ENCODE measurements at places on chromosomes 7 and 10. TPM values are rescaled to one million over a fixed set of nuclear protein-coding genes. Genes with fewer than 3 reads are reported as not detected.

PLPP4 gene
- not detected for total RNA-seq

MSS51 gene
- 5.9 TPM for total RNA-seq

OR2A5 gene
- total RNA-seq = not detected

ZNF775 gene
- total RNA-seq = 3.1 TPM

GIMAP4 gene
- total RNA-seq = 31.2 TPM

CYP51A1 gene
- 15.8 TPM for total RNA-seq

ITGB8 gene
- 1.5 TPM for total RNA-seq

PRKG1 gene
- total RNA-seq = 38.9 TPM

ASAH2 gene
- total RNA-seq = not detected

GIMAP5 gene
- total RNA-seq = 10.7 TPM

TAS2R41 gene
- not detected for total RNA-seq

C10orf90 gene
- total RNA-seq = not detected

HOGA1 gene
- total RNA-seq = 47.1 TPM

UCMA gene
- total RNA-seq = not detected

SHTN1 gene
- 2.0 TPM for total RNA-seq

GRM8 gene
- 0.69 TPM for total RNA-seq

CYCS gene
- total RNA-seq = 709 TPM

ADIRF gene
- total RNA-seq = 41.1 TPM

TMEM236 gene
- total RNA-seq = 0.66 TPM

CLRN3 gene
- total RNA-seq = not detected

COL13A1 gene
- 2.5 TPM for total RNA-seq

SH2D4B gene
- not detected for total RNA-seq

CPSF4 gene
- 17.9 TPM for total RNA-seq

AHR gene
- 24.9 TPM for total RNA-seq

LUC7L2 gene
- 45.2 TPM for total RNA-seq

RHOBTB1 gene
- total RNA-seq = 16.6 TPM

GPR15LG gene
- total RNA-seq = not detected

CTAGE4 gene
- total RNA-seq = 0.16 TPM

SPDYE8 gene
- total RNA-seq = not detected

FAM237B gene
- not detected for total RNA-seq

ADCY1 gene
- total RNA-seq = 2.8 TPM

ARF5 gene
- 67.2 TPM for total RNA-seq

ACTR1A gene
- 103 TPM for total RNA-seq

TMEM270 gene
- total RNA-seq = not detected

MMD2 gene
- total RNA-seq = not detected

CLCN1 gene
- not detected for total RNA-seq

ZNF735 gene
- total RNA-seq = not detected

IQUB gene
- total RNA-seq = 0.38 TPM

FXYD4 gene
- not detected for total RNA-seq

CASP2 gene
- 10.9 TPM for total RNA-seq

RAB19 gene
- not detected for total RNA-seq

TCAF2 gene
- total RNA-seq = 0.22 TPM

ANKRD22 gene
- not detected for total RNA-seq

HABP2 gene
- total RNA-seq = not detected

NAT16 gene
- total RNA-seq = not detected

FANK1 gene
- 0.30 TPM for total RNA-seq

CNTNAP2 gene
- 0.99 TPM for total RNA-seq

ZNF138 gene
- total RNA-seq = 5.1 TPM

SFMBT2 gene
- 11.0 TPM for total RNA-seq

HOXA5 gene
- total RNA-seq = not detected

SPDYE18 gene
- total RNA-seq = not detected

CCL24 gene
- not detected for total RNA-seq

OPN4 gene
- 0.25 TPM for total RNA-seq

CYP2C19 gene
- total RNA-seq = not detected

OR9A2 gene
- not detected for total RNA-seq

KCNMA1 gene
- total RNA-seq = 1.8 TPM
